Activated CD4-positive, alpha-beta T cell treated with anti-CD3 and anti-CD28 coated beads, Interleukin-2, Interleukin-4, amounts not matched to agents 100 ng/mL and 50 ng/mL, durations not matched to agents 16 hours and 8 hours (primary cell): ENCODE measurements at places on chromosomes 7 and 10.

- DNase-seq = no peak
Measured at GRCh38 chr10:116311016-116311415, 13.2 kb upstream of the CCDC172 start.

- no peak for DNase-seq
Measured at GRCh38 chr7:29841926-29842701, 35.8 kb downstream of the WIPF3 start.

DNA sequence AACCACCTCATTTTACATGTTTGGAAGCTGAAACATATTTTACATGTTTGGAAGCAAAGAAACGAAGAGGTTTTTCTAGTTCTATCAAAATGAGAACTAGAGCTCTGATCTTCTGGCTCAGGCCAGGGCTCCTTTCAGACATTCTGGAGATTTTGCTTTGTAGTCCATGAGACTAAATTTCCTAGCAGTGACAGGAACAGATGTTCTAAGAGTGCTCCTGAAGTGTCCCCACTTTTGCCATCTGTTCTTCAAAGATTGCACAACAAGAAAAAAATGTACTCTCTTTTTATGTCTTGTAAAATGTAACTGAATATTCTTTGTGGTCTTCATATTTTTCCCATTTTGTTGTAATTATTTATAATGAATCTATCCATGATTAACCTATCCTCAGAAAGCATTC is 196.4 kb upstream of the PCLO start:
- no peak for DNase-seq

DNA sequence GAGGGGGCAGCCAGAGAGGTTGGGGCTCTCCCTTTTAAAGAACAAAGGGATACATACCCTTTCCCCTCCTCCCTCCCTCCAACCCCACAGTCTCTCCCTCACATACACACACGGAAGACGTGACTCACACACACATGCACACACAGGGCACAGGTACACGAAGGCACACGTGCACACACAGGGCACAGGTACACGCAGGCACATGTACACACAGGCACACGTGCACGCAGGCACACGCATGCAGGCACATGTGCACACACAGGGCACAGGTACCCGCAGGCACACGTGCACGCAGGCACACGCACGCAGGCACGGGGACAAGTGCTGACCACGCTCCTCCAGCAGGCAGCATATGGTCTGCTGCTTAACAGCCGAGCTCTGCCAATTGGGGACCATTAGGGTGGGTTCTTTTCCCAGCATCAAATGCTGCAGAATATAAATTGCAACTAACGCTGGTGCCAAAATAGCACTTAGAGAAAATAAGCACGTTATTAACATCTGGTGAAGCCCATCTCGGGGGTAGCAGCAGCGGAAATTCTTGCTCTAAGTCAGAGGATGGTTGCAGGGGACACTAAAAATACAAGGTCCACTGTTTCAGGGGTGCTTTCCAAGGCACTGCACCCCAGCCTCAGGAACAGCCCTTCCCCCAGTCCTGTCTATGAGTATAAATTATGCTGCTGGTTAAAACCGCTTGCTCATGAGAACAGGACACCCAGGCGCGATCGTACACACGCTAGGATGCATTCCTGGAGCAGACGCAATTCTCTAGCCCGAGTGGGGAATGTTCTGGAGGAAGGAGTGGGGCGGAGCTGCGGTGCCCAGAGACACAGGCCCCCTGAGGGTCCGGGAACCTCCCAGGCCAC is 55.2 kb upstream of the TNRC18 start:
- DNase-seq = no peak

GRCh38 chr10:36538953-36539586 is 586.3 kb upstream of the ANKRD30A start:
- no peak for DNase-seq

DNA sequence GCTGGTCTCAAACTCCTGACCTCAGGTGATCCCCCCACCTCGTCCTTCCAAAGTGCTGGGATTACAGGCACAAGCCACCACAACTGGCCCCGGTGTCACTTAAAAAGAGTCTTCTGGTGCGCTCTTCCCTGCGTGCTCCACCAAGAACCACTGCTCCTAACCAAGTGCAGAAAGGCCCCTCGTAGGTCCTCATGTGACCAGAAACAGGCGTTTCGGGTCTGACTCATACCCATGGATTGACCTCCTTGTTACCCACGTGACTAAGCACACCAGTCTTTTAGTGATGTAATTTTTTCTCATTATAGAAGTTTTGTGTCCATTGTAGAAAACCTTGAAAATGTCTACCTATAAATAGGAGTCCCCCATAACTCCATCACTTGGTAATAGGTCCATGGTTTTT is 13.9 kb downstream of the FKBP6 start:
- DNase-seq = peak; percentile 8

DNA sequence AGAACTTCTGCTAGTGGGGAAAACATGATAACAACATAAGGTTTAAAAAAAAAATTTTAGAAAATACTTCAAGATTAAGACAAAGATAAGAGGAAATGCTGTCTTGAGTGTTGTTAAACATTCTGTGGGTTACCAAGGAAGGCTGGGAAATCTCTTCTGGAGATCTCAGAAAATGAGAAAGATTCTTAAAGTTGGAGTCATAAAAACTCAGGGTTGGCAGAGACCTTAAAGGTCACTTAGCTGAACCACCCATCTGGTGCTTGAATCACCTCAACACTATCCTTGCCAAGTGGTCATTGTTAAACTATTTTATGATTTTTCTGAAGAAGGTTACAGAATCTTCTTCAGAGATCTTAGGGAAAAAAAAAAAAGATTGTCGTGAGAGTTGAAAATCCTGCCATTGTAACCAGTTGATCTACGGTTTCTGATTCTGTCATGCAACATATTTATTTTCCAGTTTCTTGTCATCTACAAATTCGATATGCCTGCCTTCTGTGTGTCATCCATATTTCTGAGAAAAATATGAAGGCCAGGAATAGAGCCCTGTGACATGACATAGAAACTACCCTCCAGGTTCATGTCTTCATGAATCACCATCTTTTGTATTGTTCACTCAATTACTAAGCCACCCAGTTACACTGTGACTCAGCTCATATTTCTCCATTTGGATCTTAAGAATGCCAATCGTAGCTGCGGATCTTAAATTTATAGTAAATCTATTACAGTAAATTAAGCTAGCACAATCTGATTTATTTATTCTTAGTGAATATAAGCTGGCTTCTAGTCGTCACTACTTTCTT is 179.2 kb downstream of the ST7 start:
- DNase-seq = peak; percentile 54

DNA sequence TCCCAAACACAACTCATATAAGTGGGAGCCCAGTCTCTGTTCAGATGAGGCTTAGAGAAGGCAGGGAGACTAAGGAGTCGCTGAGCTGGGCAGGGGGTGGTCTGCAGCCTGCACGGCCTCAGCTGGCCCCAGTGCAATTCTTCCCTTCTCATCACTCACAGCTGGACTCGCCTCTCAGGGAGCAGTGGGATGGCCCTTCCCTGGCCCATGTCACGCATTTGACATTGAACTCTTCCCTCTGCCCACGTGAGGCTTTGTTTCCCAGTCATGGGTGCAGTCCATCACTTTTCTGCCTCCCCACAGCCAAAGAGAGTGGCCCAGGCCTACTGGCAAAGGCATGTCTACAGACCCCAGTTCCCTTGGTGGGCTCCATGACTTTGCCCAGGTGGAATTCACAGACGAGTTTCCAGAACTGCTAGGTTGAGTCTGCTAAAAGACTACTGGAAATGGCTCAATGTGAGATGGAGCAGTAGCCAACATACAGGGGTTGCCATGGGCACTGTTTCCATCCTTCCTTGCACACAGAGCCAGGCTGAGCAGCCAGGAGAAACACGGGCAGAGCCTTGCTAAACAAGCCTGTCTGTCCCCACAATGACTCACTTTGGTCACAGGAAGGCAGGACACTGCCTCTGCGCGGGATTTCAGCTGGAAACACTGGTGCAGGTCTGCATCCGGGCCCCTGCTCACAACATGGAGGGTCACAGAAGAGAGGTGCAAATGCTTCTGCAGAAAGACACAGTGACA is 90.1 kb downstream of the OAT start:
- DNase-seq = no peak

DNA sequence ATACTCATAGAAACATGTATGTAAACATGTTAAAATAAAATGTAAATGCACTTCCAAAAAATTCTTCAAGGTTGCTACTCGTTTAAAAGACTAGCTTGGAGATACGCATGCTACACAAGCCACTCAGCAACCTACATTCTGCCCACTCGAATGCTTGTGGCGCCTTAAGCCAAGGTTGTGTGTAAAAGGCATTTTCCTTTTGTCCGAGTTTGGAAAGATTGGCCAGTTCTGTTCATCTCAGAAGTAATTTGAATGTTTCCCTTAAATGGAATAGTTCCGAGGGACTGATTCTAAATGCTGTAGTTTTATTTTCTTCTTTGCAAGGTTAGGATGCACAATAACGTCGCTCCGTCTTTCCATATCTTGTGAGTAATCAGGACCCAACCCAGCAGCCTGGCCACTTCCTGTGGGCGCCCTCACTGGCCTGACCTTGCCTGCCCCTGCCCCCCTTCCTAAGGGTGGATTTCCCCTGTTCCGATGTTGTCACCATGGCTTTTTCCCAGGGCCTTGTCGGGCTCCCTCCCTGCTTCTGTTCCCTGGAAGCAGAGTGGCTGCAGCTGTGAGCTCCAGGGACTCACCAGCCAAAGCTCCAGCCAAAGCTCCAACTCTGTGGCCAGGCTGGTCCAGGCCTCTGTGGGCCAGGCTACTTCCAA is 70.6 kb downstream of the PTPRE start:
- no peak for DNase-seq

GRCh38 chr10:3928078-3928477 is 143.1 kb upstream of the KLF6 start:
- DNase-seq = no peak

- no peak for DNase-seq
Measured at GRCh38 chr7:101179117-101179516, 976 bp downstream of the NAT16 start.

- DNase-seq = no peak
Measured at GRCh38 chr7:8380130-8380529, 53.3 kb upstream of the NXPH1 start.

GRCh38 chr7:133009426-133010252 is 72.3 kb downstream of the CHCHD3 start:
- no peak for DNase-seq

DNA sequence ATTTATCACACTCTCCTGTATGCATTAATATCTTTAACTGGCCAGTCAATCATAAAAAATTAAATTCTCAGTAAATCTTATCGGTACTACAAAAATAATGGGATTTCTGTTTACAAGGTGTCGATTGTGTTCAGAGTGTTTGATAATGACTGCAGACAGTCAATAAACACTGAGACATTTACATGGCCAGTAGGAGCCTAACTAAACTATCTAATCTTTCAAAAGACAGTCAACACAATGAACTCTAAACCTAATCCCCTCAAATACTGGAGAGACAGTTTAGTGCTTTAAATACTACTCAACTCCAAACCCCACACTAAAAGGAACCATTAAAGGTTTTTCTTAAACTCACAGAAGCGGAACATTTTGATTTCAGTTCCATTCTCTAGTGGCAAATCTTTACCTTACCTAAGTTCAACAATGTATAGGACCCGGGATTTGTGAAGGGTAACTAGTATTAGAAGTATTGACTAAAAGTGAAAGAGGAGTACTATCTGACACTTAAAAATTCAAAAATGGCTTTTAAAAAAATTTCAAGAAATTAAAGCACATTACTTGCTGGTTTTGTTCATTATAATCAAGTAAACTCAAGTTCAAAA is 37.3 kb upstream of the EXOC6 start:
- no peak for DNase-seq

- peak; percentile 66 for DNase-seq
Measured at GRCh38 chr7:100632951-100633717, 8.2 kb downstream of the TFR2 start.

DNA sequence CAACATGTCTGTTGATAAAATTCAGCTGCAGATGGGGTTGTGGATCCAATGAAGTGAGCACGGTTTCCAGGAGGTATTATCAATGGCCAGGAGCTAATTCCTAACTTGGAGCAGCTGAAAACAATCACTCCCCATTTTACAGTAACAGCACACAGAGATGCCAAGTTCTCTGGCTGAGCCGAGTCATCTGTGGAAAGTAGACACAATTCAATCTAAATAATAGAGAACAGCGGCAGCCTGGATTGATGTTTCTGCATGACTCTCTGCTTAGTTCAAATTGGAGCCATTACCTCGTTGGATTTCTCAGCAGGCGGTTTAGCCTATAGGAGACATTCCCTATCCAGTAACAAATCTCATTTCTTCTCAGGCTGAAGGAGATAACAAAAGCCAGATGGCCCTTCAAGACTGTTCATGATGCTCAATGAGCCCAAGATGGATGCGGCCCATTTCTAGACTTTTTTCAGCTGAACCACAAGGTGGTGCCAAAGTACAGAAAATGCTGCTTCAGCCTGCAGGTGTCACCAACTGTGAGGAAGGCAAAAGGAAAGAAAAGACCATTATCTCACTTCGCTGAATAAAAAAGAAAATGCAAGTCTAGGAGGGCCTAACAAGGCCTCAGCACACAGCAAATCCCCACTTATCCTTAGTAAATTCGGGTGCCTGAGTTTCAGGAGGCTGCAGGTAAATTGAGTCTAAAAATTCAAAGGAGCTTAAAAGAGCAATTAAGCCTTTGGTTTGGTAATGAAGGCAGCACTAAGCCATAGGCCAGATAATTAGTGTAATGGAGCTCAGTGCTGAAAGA is 83.7 kb downstream of the SLC16A9 start:
- DNase-seq = peak; percentile 75

- no peak for DNase-seq
Measured at GRCh38 chr10:133166828-133167692, 7.0 kb downstream of the KNDC1 start.

GRCh38 chr7:134290286-134290685 is 26.4 kb downstream of the SLC35B4 start:
- DNase-seq = no peak
